ENCODE measurements at places on chromosomes 3 and 15.

GRCh38 chr3:21405671-21406667, 345.0 kb downstream of the ZNF385D start:
- DNase-seq: no peak

DNA sequence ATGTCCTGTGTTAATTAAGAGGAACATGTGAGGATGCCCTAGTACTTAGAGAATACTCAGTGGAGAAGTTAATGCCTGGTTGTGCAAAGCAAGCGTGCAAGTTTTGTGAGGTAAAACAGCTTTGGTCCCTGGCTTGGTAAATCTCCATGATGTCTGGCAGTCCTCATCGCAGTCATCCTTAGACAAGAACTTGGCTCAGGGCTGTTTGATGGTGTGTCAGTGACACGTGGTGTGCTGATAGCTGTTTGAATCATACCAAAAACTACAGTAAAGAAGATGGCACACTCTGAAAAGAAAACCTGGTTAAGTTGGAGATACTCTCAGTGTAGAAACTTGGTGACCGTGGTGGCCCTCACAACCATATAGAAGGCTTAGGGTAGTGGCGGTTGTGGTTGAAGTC, 361.7 kb downstream of the FEZF2 start:
- no peak for DNase-seq

DNA sequence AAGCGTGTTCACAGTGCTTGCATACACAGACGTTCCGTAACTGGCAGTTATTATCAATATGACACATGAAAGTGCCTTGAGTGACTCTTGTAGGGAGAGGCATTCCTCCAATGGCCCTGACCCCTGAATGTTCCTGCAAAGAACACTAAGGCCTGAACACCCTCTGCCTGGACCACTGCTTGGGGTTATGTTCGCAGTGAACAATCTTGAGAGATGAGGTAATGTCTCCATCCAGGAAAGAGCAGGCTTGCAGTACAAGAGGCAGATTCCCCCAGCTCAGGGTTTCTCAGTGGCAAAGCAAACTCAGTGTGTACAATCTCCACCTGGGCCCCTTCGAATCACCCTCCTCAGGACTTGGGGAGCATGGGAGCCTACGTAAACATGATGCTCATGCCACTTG, 324.6 kb downstream of the MAGI1 start:
- no peak for DNase-seq

GRCh38 chr15:82566690-82567089, 26.4 kb upstream of the RPS17 start:
- DNase-seq: no peak

DNA sequence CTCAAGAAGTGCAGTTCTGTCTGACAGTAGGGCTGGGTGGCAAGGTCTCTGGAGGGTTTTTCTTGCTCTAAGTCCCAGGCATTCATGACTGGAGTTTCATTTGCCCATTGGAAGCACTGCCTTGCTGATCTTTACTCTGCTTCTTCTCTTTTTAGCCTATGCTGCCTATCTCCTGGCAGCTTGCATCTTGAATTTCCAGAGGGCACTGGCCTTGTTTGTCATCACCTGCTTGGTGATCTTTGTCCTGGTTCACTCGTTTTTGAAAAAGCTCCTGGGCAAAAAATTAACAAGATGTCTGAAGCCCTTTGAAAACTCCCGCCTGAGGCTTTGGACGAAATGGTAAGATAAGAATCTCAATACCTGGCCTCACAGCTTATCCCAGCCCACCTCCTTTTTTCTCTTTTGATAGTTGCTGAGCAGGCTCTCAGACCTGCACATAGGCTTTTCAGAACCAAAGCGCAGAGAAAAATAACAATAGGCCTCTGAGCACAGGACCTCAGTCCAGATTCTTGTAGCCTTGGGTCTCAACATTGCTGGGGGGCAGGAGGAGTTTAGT, 10.9 kb downstream of the SLC28A2 start:
- no peak for DNase-seq

GRCh38 chr15:96331144-96331944, 844 bp downstream of the NR2F2 start:
- DNase-seq: no peak

- DNase-seq: no peak
Observed at GRCh38 chr3:116050311-116050915, 394.9 kb downstream of the LSAMP start.

DNA sequence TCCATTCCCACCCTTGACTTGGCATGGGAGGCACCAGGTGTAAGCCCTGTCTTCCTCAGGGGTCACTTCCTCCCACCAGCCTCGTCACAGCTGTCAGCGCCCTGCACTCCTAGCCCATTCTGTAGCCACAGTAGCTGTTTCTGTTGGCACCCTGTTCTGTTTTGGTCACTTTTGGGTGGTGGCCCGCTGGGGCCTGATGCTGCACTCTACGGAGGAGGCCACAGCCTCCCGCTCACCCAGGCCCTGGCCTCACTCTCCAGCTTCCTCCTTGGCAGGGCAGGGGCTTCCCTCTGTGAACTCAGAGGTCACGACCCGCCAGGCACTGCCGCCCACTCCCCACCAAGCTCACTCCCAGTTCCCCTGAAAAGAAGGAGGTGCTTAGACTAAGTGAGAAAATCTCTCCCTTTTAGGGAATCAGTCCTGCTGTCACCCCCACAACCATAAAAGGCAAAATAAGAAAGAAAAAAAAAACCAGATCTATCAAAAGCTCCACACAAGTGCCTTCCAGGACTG, 68.4 kb downstream of the MGLL start:
- no peak for DNase-seq

Measured in activated CD8-positive, alpha-beta memory T cell treated with anti-CD3 and anti-CD28 coated beads for 1 hour (primary cell).